CD4-positive, alpha-beta T cell (primary cell): ENCODE measurements at places on chromosomes 11 and 22. TPM values are rescaled to one million over a fixed set of nuclear protein-coding genes. Genes with fewer than 3 reads are reported as not detected.

- no peak overlapping the region for H3K4me3 ChIP-seq
- peaks cover 14% of the 10 kb centered on the region for H3K4me1 ChIP-seq
- H3K36me3 ChIP-seq = no peaks in the 10 kb centered on the region
Observed at GRCh38 chr22:38943201-38943600, 14.2 kb upstream of the APOBEC3A start.

- H3K27ac ChIP-seq = no peak overlapping the region
- H3K36me3 ChIP-seq = no peaks in the 10 kb centered on the region
- H3K4me1 ChIP-seq = no peaks in the 10 kb centered on the region
- no peak overlapping the region for H3K4me3 ChIP-seq
Observed at GRCh38 chr11:25293166-25293565, 796.3 kb downstream of the LUZP2 start.

GRCh38 chr22:43288807-43289420 lies 54.3 kb downstream of the SCUBE1 start:
- DNase-seq = no peak
- no peak overlapping the region for H3K4me3 ChIP-seq
- no peak overlapping the region for H3K27ac ChIP-seq

DNA sequence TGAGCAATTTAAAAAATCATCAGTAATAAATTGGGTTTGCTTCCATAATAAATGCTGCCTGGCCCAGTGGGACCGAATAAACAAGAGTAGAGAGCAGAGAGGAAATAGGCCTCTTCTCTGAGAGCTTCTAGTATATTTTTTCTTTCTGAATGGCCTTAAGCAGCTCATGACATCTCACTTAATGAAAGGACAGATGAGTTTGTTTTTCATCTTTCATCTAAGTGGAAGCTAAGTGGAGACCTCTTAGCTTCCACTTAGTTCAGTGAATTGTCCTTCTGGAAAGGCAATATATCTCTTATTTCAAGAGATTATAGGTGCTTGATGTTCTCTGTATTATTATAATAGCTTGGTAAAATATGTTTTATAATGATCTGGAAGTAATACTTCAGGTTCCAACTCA lies 245.9 kb upstream of the ANO3 start:
- no peak for DNase-seq
- no peaks in the 10 kb centered on the region for H3K36me3 ChIP-seq
- H3K4me1 ChIP-seq = no peaks in the 10 kb centered on the region
- H3K4me3 ChIP-seq = no peak overlapping the region

GRCh38 chr22:45102896-45103420 lies 60.8 kb upstream of the NUP50 start:
- H3K36me3 ChIP-seq = no peaks in the 10 kb centered on the region
- H3K4me1 ChIP-seq = peaks cover 5% of the 10 kb centered on the region
- no peak overlapping the region for H3K27ac ChIP-seq

GRCh38 chr11:124897674-124898262 lies at the start of gene ROBO4:
ROBO4 (minus strand) TSS chr11:124897865; CDS start chr11:124897795, 70 bp downstream.
- H3K27me3 ChIP-seq = peaks cover 6% of the 10 kb centered on the region
- no peak within 1 kb of the TSS for H3K27ac ChIP-seq
- no peak for DNase-seq

GRCh38 chr22:47196166-47196849 lies 433.9 kb downstream of the TBC1D22A start:
- no peak overlapping the region for H3K27ac ChIP-seq
- H3K4me1 ChIP-seq = no peaks in the 10 kb centered on the region
- no peaks in the 10 kb centered on the region for H3K27me3 ChIP-seq
- DNase-seq = no peak
- H3K4me3 ChIP-seq = no peak overlapping the region

- H3K27ac ChIP-seq = no peak overlapping the region
- no peak for DNase-seq
- no peaks in the 10 kb centered on the region for H3K36me3 ChIP-seq
- no peak overlapping the region for H3K4me3 ChIP-seq
Observed at GRCh38 chr11:108887436-108888238, 222.8 kb downstream of the DDX10 start.

DNA sequence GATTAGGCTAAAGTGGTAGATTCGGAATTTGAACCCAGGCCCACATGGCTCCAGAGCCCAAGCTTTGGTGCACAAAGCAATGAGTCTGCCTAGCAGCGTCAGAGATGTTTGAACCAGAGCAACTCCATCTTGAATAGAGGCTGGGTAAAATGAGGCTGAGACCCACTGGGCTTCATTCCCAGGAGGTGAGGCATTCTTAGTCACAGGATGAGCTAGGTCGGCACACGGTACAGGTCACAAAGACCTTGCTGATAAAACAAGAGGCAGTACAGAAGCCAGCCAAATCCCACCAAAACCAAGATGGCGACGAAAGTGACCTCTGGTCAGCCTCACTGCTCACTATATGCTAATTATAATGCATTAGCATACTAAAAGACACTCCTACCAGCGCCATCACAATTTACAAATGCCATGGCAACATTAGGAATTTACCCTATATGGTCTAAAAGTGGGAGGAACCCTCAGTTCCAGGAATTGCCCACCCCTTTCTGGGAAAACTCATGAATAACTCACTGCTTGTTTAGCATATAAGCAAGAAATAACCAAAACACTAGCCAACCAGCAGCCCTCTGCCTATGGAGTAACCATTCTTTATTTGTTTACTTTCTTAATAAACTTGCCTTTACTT lies 40.3 kb upstream of the DAGLA start:
- no peaks in the 10 kb centered on the region for H3K27me3 ChIP-seq
- H3K4me1 ChIP-seq = peaks cover 4% of the 10 kb centered on the region
- H3K4me3 ChIP-seq = no peak overlapping the region
- no peak for DNase-seq
- no peaks in the 10 kb centered on the region for H3K36me3 ChIP-seq

Gene MADD
- total RNA-seq = 178 TPM

DNA sequence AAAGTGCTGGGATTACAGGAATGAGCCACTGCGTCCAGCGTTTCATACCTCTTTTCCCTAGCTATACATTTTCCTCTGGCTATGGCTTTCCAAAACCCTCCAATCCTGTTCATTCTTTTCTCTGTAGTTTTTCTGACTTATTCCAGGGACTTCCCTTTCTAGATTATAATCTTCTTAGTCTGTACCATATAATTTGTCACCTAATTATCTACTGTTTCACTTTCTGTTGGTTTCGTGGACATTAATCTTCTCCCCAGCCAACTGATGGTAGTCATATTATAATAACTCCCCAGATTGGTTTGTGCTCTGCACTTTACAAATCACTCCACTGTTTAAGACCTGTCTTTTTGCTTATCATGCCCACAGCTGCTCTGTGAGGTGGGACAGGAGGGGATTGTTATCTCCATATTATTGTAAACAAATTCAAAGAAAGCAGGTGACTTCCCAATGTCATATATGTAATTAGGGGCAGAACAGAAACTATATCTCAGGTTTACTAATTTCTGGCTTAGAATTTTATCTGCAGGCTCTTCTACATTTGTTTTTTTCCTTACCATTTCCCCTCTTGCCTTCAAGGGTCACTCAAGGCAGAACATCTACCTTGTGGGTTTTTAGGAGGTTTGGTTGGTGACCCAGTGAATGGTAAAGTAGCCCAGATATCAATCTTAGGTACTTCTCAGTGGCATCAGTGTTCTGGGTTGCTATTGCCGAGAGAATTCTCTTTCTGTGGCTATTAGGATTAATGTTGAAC lies 23.9 kb downstream of the STIM1 start:
- H3K27me3 ChIP-seq = no peaks in the 10 kb centered on the region
- H3K4me1 ChIP-seq = peaks cover 37% of the 10 kb centered on the region
- H3K4me3 ChIP-seq = no peak overlapping the region
- no peaks in the 10 kb centered on the region for H3K36me3 ChIP-seq

DNA sequence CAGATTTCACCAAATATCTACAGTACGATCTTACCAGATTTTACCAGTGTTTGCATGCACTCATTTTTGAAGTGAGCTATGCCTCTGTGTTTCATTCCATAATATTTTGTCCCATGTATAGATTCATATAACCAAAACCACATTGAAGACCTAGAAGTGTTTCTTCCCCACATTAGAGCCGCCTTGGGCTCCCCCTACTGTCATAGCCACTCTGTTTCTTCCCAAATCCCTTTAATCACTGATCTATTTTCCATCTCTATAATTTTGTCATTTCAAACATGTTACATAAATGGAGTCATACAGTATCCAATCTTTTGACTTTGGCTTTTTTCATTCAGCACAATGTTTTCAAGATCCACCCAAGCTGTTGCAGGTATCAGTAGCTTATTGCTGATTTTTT lies 12.7 kb downstream of the MRGPRX3 start:
- H3K4me3 ChIP-seq = no peak overlapping the region
- no peak overlapping the region for H3K27ac ChIP-seq
- no peaks in the 10 kb centered on the region for H3K4me1 ChIP-seq
- H3K36me3 ChIP-seq = no peaks in the 10 kb centered on the region

GRCh38 chr11:33682019-33682418 lies 18.6 kb downstream of the C11orf91 start:
- peaks cover 9% of the 10 kb centered on the region for H3K27me3 ChIP-seq
- no peak overlapping the region for H3K27ac ChIP-seq
- DNase-seq = no peak
- H3K36me3 ChIP-seq = no peaks in the 10 kb centered on the region
- H3K4me3 ChIP-seq = no peak overlapping the region

Gene VSTM5
- total RNA-seq = not detected

- peaks cover 59% of the 10 kb centered on the region for H3K36me3 ChIP-seq
- no peaks in the 10 kb centered on the region for H3K27me3 ChIP-seq
- peaks cover 46% of the 10 kb centered on the region for H3K4me1 ChIP-seq
- DNase-seq = no peak
Observed at GRCh38 chr22:21590809-21591641, 23.5 kb downstream of the UBE2L3 start.

Gene SEZ6L
- not detected for total RNA-seq

Gene AGBL2
- 3.6 TPM for total RNA-seq

DNA sequence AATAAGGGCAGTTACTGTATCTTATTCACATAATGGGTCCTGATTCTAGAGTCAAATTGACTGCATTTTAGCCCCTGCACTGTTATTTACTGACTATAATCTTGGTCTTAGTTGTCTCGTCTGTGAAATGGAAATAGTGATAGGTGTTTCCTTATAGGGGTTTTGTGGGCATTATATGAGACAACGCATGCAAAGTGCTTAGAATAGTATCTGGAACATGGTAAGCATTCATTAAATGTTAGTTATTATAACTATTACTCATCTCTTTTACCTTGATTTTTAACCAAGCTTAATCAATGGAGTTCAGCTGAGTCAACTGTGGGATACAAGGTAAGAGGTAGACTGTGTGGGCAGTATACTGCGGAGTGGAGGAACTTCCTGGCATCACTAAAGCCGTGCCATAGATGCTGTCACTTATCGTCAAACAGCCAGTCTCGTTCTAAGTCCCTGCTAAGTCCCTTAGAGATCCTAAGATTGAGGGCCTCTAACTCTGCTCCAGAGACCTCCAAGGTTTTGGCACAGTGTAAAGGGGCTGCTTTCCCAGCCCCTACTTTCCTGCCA lies 2.6 kb upstream of the ZC3H12C start:
- no peak overlapping the region for H3K4me3 ChIP-seq
- no peaks in the 10 kb centered on the region for H3K36me3 ChIP-seq
- peaks cover 37% of the 10 kb centered on the region for H3K27me3 ChIP-seq
- peaks cover 10% of the 10 kb centered on the region for H3K4me1 ChIP-seq
- no peak overlapping the region for H3K27ac ChIP-seq

GRCh38 chr11:131441051-131441810 lies 70.8 kb downstream of the NTM start:
- no peaks in the 10 kb centered on the region for H3K4me1 ChIP-seq
- no peaks in the 10 kb centered on the region for H3K27me3 ChIP-seq
- DNase-seq = no peak
- H3K36me3 ChIP-seq = no peaks in the 10 kb centered on the region
- no peak overlapping the region for H3K4me3 ChIP-seq

Gene CRYBB3
- total RNA-seq = not detected

Gene CHRM1
- total RNA-seq = not detected

- DNase-seq = no peak
- no peak overlapping the region for H3K4me3 ChIP-seq
- H3K27me3 ChIP-seq = no peaks in the 10 kb centered on the region
- peaks cover 75% of the 10 kb centered on the region for H3K36me3 ChIP-seq
- no peak overlapping the region for H3K27ac ChIP-seq
Observed at GRCh38 chr22:50218153-50218995, 17.6 kb downstream of the SELENOO start.

DNA sequence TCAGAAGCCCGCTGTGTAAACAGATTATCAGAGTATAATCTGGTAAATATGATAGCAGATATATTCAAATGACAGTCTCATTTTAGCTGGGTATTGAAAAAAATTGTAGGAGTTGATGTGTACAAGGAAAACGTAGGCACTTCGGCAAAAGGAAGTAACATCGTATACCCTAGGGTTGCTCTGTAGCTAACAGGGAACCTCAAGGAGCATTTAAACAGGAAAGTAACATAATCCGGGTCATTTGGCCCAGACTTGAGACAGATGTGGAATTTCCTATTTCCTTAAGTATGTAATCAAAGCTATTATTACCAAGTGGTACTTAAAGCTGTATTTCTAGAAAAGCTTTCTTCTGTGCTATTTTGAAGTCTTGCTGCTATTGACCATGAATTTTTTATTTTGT lies 215.6 kb downstream of the DDX10 start:
- no peak for DNase-seq
- no peak overlapping the region for H3K4me3 ChIP-seq
- H3K27me3 ChIP-seq = no peaks in the 10 kb centered on the region
- no peak overlapping the region for H3K27ac ChIP-seq

GRCh38 chr11:47161890-47162289 lies 14.8 kb downstream of the ARFGAP2 start:
- DNase-seq = no peak
- H3K4me3 ChIP-seq = no peak overlapping the region
- peaks cover 34% of the 10 kb centered on the region for H3K36me3 ChIP-seq
- H3K4me1 ChIP-seq = peaks cover 7% of the 10 kb centered on the region

GRCh38 chr11:7787239-7787638 lies 9.5 kb downstream of the OR5P2 start:
- no peak for DNase-seq
- H3K4me3 ChIP-seq = no peak overlapping the region
- H3K27me3 ChIP-seq = no peaks in the 10 kb centered on the region

DNA sequence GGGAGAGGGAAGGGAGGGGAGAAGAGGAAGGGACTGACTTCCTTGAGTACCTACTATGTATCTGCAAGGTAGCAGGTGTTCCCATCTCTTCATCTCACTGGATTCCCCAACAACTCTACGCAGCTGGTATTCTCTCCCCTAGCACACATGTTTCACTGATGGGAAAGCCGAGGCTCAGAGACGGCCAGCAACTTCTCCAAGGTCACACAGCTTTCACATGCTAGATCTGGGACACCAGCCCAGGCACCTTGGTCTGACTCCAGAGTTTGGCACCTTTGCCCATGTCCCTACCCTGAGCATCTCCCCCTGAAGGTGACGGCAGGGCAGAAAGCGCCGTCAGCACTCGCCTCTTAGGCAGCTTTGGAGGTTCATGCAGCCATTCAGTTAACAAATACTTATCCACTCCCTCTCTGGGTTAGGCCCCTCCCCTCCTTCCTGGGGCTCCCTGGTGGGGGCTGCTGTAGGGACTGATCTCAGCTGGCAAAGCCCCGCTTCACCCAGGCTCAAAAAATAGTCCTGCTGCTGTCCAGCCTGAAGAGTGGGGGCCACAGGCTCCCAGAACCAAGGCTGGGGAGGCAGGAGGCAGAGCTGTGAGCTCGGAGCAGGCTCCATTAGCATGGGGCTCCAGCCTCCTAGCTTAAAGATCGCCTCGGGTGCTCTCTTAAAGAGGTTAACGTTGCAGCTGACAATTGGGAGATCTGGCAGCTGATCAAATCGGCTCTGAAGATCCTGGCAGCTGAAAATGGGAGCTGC lies 79.4 kb downstream of the IGLL1 start:
- no peak overlapping the region for H3K27ac ChIP-seq
- DNase-seq = no peak
- H3K36me3 ChIP-seq = no peaks in the 10 kb centered on the region
- H3K4me1 ChIP-seq = no peaks in the 10 kb centered on the region
- no peaks in the 10 kb centered on the region for H3K27me3 ChIP-seq

Gene CCDC85B
- total RNA-seq = 23.1 TPM

Gene OR52N4
- 0.96 TPM for total RNA-seq
